Thyroid gland (tissue), 4 donors: ENCODE measurements at places on chromosomes 3 and 15. TPM values are rescaled to one million over a fixed set of nuclear protein-coding genes. Genes with fewer than 3 reads are reported as not detected.

DNA sequence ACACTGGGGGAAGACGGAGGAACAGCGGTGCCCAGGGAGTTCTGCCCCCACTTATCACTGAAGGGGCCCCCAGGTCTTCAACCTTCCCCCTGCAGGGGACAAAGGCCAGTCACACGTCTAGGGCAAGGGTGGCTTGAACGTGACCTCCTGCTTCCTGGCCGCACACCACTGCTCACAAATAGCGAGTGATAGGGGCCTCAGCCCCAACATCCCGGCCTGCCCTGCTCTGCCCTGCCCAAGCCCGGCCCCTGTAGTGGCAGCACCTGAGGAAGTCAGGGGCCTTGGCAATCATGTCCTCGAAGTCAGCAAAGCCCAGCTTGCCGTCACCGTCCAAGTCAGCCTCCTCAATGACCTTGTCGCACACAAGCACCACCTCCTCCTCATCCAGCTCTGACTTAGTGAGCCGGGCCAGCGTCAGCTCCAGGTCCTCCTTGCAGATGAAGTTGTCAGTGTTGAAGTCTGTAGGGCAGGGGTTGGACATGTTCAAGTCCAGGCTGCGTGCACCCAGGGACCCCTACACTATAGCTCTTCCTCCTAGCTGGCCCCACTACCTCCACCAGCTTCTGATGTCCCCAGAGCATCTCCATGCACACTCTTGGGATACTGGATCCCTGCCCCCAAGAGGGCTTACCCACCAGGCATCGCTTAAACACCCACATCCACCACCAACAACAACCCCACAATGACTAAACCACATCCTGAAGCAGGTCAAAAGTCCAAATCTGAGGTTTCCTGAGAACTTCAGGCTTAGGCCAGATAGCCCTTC, 13.3 kb downstream of the SH2D7 start:
- DNase-seq = no peak

Gene ITIH1
- total RNA-seq = not detected

Gene PARP3
- 45.8 TPM for total RNA-seq

- no peak for DNase-seq
These were observed 220.1 kb downstream of the BCHE start for GRCh38 chr3:165617134-165617533.

- DNase-seq = no peak
These were observed 2.9 kb downstream of the TICRR start for GRCh38 chr15:89578146-89578545.

Gene CP
- 22.4 TPM for total RNA-seq

DNA sequence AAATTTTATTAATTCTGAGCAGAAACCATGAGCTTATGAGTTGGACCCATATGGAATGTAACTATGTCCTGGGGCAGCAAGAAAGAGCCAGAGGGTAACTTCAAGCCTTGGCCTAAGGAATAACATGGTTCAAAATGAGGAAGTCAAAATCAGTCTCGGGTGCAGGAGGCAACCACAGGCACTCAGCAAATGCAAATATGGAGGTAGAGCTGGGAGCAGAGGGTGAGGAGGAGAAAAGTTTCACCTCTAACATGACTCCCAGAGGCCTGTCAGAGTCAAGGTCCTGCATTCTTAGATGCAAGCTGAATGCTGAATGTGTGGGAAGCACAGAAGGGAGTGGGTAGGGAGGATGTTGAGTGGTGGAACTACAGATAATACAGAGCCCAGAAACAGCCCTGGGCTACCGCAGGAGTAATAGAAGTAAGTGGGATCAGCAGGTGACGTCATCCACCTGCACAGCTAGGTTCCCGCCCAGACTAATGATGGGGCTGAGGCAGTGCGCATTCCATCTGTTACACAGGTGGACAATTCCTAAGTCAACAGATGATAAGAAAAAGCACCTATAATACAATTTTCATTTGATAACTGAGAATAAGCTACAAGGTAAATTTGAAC, 279.8 kb upstream of the ARRDC4 start:
- DNase-seq = no peak

GRCh38 chr3:69033470-69033869, 18.7 kb downstream of the TMF1 start:
- DNase-seq = no peak

DNA sequence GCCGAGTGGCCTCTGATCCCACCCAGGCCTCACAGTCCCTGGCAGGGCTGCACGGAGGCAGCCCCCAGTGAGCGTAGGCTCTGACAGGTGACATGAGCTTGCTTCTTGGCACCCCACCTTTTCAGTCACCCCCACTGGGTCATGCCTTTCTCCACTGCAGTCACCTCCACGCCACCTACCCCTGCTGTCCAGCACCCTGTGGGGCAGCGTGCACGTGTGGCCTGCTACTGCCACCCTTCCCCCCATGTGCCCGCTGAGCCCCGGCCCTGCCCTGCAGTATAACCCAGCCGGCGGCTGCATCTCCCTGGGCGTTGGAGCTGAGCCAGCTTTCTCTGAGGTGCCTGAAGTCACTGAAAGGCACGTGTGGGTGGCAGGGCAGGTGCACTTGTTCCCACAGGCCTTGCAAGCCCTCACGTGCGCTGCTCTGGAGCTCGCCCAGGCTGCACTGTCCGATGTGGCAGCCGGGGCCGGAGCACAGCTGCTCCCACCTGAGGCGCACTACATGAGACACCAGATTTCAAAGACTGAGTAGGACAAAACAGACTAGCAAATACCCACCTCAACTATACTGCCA, 65.6 kb downstream of the NIPA2 start:
- DNase-seq = no peak

Gene STARD9
- total RNA-seq = 23.4 TPM

Gene CADPS
- total RNA-seq = 1.6 TPM

DNA sequence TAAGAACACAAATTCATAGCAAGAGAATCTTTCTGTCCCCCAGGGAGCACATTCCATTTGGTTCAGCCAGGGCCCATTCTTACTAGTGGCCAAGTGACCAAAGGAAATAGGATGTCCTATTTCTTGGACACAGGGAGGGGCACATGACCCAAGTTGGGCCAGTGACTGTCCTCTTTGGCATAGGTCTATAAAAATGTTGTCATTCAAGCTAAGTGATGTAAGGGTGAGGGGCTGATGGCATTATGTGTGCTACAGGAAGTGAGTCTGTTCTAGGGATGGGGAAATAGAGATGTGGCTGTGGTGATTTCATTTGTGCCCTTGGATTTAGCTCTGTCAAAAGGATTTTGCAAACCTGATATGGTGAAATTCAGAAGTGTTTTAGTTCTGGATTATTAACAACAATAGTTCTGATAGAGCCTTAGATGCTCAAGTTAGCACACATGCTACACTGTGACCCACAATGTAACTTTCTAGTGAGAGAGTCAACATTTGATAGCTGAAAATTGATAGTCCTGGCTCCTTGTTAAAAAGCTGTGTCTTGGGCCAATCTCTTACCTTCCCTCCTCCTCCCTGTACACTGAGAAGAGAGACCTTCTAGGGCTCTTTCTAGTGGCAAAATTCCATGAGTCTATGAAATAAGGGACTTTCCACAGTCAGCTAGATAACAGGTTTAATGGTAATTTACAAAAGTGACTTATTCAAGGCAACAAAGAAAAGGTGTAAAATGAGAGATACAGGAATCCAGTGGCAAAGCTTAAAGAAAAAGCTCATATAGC, 117.2 kb downstream of the THRB start:
- DNase-seq = no peak

DNA sequence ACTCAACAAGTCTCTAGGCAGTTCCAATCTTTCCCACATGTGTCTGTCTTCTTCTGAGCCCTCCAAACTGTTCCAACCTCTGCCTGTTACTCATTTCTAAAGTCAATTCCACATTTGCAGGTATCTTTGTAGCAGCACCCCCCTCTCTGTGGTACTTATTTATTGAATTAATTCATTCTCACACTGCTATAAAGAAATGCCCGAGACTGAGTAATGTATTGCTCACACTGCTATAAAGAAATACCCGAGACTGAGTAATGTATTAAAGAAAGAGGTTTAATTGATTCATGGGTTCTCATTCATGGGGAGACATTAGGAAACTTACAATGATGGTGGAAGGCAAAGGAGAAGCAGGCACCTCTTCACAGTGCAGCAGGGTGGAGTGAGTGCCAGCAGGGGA, 1413.8 kb downstream of the SI start:
- no peak for DNase-seq

GRCh38 chr15:38864122-38864521, 299.5 kb upstream of the RASGRP1 start:
- no peak for DNase-seq

DNA sequence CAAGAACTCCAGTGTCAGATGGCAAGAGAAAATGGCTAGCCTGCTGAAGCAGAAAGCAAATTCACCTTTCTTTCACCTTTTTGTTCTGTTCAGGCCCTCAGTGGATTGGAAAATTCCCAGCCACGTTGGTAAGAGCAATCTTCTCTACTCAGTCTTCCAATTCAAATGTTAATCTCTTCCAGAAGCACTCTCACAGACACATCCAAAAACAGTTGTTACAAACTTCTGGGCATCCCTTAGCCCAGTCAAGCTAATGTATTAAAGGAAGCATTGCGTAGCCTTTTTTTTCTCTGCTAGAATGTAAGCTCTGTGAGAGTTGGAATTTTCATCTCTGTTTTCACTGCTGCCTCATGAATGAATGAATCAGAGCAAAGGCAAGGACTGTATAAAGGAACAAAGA, 109.2 kb upstream of the ROBO2 start:
- DNase-seq = no peak

DNA sequence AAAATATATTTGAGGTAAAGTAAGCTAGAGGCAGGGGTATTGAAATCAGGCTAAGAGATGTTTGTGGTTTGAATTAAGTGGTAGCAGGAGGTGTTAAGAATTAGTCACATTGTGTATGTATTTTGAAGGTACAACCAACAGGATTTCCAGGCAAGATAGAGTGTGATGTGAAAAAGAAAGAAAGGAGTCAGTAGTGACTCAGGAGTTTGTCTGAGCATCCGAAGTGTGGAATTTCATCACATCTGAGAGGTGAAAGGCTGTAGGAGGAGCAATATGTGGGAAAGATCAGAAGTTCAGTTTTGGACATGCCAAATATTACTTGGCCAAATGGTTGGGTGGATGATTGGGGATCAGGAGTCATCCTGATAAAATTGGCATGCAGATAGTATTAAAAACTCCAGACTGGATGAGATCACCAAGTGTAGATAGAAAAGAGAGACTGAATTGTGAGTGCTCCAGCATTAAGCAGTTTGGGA, 32.1 kb upstream of the EBLN2 start:
- no peak for DNase-seq

- no peak for DNase-seq
These were observed 15.8 kb upstream of the RARB start for GRCh38 chr3:25412269-25412668.

Gene PTPN23
- total RNA-seq = 27.7 TPM

DNA sequence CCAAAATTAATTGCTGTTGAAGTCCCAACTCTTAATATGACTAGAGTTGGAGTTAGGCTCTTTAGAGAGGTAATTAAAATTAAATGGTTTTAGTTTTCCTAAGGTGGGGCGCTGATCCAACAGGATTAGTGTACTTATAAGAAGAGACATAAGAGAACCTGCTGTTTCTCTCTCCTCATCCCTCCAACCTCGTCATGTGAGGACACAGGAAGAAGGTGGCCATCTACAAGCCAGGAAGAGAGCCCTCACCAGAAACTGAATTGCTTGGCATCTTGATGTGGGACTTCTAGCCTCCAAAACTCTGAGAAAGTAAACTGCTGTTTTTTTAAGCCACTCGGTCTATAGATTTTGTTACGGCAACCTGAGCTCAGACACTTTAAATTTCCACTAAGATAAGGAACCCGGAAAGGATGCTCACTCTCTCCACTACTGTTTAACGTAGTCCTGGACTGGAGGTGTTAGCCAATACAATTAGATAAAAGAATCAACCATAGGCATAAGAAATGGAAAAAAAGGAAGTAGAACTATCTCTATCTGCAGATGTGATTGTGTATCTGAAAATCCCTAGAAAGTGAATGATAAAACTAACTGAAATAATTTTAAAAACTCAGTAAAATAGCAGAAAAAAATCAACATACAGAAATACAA, 26.8 kb downstream of the DCBLD2 start:
- DNase-seq = no peak

Gene ERICH6
- total RNA-seq = 0.27 TPM

GRCh38 chr3:193788189-193788991, 195.4 kb downstream of the OPA1 start:
- peak; percentile 66 for DNase-seq

Gene SNX1
- 216 TPM for total RNA-seq

GRCh38 chr3:142447301-142447851, 461 bp downstream of the XRN1 start:
- DNase-seq = peak; percentile 47

DNA sequence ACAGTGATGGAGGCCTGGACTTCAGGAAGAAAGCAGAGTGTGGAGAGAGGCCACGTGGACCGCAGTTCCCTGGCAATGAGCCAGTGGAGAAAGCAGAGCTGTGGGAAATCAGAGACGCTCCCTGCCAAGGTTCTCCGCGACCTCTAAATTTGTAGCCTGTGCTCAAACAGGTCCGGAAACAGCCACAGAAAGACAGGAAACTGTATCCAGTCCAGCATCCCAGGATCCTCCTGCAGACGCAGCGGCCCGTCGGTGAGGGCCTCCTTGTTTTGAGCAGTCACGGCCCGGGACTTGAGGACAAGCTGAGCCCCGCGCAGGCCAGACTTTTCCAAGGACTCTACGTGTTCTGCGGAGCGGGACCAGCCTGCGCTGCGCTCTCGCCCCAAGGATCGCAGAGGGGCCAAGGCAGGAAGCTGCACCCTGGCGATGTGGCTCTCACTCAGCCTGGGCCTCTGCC, 22.3 kb downstream of the RPSA start:
- DNase-seq = peak; percentile 31

Gene ROPN1B
- total RNA-seq = 0.54 TPM

Gene ROBO1
- 18.4 TPM for total RNA-seq

DNA sequence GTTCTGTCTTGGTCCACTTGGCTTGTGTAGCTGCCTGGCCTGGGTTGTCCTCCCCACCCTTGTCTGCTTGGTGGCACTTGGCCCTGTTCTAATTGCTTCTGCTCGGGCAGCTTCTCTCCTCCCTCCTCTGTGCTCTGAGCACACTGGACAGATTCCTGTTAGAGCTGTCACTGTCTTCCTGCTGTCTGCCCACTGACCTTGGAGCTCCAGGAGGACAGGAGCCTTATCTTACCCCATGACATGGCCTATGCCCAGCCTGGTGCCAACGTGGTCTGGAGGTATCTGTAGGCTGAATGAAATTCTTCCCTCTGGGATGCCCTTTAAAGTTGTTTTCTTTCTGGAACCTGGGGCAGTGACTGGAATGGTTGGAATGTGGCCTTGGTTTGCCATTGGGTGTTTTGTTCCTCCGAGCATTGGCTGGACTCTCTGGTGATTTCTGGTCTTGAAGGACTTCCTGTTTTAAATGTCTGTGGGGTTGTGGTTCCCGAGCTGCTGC, 94.1 kb downstream of the FAM43A start:
- DNase-seq = peak; percentile 14
